ENCODE measurements at places on chromosomes 7 and 10.

GRCh38 chr7:2105280-2105679 lies 127.5 kb downstream of the MAD1L1 start:
- no peak for DNase-seq

DNA sequence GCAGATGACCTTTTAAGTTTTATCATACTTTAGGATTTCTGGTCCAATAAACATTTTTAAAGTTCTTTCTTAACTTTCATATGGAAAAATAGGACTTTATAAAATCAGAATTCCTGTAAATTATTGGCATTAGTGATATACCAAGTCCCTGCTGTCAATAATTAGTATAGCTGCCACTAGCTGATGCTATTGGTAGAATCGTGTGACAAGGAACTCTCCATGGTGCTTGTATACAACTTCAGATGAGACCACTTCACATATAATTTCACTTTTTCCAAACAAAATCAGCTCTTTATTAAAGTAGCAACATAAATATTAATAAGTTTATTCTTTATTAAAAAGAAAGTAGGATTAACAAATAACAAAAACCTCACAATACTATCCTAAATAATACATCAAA lies 49.9 kb downstream of the ZNF800 start:
- no peak for DNase-seq

DNA sequence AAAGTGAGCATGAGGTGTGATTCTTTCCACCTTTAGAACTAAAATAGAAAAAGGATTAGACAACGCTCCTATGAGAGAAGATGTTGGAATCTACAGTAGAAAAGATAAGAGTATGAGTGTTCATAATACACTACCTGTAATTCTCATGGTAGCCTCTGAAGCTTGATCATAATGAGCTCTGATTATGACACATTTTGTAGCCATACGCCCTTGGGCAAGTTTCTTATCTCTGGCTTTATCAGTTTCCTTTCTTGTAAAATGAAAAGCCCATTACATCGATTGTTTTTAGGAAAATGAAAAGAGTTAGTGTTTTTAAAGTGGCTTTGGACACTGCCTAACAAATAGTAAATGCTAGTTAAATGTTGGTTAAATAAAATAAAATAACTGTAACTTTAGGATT lies 22.4 kb upstream of the PRSS58 start:
- DNase-seq: no peak

DNA sequence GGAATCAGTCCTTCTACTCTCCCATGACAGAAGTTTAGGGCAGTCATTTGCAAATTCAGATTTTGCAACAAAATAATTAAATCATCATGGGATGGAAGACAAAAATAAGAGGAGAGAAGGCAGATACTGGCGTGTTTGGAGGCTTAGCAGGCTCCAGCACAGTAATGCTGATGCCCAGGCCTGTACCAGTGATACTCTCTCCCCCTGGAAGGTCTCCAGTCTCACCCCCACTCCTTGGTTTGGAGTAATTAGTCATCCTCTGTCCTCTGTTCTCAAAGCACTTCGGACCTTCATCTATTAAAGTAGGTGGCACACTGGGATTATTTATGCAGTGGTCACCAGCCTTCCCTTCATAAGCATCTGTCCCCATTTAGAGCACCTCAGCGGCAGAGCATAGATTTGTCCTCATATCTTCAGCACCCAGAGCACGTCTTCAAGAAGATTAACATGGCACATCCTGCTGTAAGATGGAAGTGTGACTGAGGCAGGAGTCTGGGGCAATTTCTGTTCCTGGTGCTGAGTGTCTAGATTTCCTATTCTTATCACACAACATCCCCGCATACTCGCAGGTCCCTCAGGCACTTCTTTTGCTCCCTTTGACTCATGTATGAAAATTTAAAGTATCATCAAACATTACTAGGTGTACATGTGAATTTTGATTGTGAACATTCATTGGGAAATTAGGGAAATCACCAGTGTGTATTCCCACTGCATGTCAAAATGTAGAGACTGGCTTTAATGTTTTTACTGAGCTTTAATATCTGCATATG lies 31.3 kb upstream of the TRIL start:
- DNase-seq: no peak

- no peak for DNase-seq
Measured at GRCh38 chr7:24307326-24307725, 23.3 kb downstream of the NPY start.

- no peak for DNase-seq
Measured at GRCh38 chr10:108360187-108360586, 1195.7 kb upstream of the SORCS1 start.

- no peak for DNase-seq
Measured at GRCh38 chr7:20456701-20457100, 126.0 kb downstream of the ITGB8 start.

DNA sequence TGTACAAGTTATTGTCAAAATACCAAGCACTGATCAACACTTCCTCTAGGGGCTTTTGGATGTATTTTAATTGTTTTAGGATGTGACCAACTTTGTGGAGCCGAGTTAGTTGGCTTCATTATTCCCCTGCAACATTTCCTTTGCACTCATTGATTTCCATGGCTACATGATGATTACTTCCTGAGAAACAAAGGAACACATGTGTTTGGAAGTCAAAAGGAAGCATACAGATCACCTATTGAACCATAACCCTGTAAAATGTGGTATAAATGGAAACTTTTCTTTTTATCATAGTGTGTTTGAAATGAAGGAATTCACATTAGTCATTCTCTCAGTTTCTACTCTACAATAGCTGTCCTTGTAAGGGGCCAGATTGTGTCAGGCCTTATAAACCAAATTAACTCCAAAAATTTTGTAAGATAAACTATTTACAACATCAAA lies 32.2 kb upstream of the EXOC6 start:
- DNase-seq: no peak

- DNase-seq: no peak
Measured at GRCh38 chr10:132104471-132105301, 38.9 kb downstream of the JAKMIP3 start.

DNA sequence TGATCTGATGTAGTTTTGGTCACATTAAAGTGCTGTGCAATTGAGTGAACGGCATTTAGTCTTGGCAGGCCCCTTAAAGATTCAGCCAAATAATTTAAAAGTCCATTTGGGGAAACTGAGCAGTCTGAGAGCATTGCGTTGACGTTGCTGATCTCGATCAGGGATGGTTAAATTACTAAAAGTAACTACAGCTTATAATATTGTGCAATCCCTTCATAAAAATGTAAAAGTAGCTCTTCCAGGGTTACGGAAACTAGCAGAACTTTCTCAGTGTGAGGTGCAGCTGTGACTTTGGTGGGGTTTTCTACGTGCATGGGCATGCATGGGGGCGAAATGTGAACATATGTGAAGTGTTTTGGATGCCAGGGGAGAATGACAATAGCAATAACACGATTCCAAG lies 184.5 kb upstream of the RNF32 start:
- DNase-seq: no peak

GRCh38 chr7:150361807-150362621 lies 6.6 kb upstream of the REPIN1 start:
- no peak for DNase-seq

GRCh38 chr10:73493781-73494180 lies 2.0 kb downstream of the PPP3CB start:
- no peak for DNase-seq

- no peak for DNase-seq
Measured at GRCh38 chr7:47572939-47573757, 8.8 kb downstream of the TNS3 start.

- DNase-seq: no peak
Measured at GRCh38 chr7:122166740-122167139, 22.7 kb upstream of the AASS start.

GRCh38 chr10:99456207-99456930 lies 25.9 kb upstream of the GOT1 start:
- DNase-seq: no peak

DNA sequence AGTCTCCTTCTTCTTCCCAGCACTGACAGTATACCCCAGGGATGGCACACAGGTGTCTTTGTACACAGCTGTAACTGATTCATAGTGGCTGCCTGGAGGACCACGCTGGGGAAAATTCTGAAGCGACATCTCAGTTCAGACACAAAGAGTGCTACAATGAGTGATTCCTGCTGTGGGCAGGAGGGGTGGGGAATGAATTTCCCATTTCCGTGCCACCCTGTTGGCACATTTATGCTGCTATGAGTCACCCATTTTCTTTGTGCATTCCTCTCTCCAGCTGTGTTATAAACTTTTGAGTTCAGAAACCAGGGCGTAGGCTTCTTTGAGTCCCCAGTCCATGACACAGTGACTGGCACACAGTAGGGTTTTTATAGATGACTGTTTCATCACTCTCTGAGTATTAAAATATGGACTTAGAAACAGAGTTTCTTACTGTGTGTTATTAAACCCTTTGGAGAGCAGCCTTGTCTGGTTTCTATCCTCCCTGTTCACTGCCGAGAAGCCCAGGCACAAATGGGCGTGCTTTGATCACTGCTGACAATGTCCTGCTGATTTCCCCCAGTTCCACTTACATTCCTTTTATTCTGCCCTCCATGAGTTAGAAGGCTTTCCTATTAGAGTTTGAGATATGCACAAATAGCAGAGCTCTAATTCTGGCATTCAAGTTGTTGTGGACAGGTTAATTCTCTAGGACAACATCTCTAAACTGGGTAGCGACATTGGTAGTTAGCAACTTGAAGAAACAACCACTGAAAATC lies 24.0 kb upstream of the NPS start:
- DNase-seq: no peak

DNA sequence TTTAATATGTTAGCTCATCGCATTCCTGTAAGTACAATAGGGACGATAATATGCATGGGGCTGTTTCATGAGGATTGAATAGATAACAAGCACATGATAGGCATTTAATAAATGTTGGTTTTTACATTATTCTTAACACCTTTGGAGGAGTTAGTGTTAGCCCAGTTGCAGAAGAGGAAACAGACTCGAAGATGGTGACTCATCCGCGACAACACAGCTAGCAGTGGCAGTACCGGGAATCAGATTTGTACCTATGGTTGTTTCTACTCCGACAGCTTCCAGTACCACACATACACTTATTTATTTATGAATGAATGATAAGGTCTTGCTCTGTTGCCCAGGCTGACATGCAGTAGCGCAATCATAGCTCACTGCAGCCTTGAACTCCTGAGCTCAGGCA lies 2.9 kb downstream of the LRMDA start:
- no peak for DNase-seq

GRCh38 chr7:26653430-26654399 lies 210.7 kb downstream of the SKAP2 start:
- no peak for DNase-seq

- no peak for DNase-seq
Measured at GRCh38 chr7:82264783-82265305, 178.7 kb downstream of the CACNA2D1 start.

DNA sequence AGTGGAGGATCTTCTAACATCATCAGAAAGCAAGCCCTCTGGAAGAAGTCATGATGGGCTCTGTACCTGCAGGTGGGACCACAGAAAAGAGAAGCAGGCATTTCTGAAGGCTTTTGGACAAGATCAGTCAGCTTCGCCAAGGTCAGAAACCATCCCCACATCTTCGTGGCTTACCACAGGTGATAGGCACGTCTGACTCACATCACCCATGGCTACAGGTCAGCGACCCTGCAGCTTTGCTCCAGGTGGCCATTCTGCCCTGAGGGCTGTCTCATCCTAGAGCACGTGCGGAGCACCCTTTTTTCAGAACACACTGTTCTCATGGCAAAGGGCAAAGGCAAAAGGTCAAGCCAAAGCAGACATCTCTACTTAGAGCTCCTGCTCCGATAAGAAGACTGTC lies 518.9 kb upstream of the ADARB2 start:
- no peak for DNase-seq

- DNase-seq: no peak
Measured at GRCh38 chr10:4836416-4836969, 10.5 kb downstream of the AKR1E2 start.

DNA sequence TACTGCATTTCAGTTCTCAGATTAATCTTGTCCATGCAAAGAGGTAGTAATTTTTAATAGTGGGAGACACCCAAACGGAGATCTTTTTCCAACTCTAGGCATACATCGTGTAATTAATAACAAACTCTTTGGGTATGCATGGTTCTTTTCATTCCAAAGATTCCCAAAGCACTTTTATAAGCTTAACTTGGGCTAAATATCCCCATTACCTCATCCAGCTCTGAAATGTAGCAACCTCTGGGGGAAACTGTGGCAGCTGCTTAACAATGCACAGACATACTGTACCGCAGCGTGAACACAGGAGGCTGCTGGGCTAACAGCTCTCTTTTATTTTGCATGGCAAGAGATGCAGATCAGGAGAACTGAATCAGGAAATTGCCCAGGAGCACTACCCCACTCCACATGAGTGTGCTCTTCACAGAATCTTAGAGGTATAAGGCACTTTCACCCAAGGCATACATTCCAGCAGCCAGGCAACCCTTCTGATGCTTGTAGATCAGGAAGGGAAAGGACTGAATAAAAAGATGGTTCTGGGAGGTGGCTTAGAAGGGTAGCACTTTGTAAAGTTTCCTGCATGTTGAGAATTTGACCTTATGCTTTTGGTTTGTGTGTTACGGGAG lies 114.4 kb upstream of the GLI3 start:
- DNase-seq: no peak

DNA sequence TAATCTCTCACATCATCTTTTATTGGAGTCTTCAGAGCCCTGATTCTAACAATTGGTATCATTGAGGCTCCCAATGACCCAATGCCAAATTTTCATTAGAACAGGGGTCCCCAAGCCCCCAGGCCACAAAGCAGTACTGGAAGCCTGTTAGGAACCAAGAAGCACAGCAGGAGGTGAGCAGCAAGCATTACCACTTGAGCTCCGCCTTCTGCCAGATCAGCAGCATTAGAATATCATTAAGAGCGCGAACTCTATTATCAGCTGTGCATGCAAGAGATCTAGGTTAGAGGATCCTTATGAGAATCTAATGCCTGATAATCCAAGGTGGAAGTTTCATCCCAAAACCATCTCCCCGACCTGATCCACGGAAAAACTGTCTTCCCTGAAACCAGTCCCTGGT lies 23.1 kb downstream of the KIF5B start:
- DNase-seq: no peak

DNA sequence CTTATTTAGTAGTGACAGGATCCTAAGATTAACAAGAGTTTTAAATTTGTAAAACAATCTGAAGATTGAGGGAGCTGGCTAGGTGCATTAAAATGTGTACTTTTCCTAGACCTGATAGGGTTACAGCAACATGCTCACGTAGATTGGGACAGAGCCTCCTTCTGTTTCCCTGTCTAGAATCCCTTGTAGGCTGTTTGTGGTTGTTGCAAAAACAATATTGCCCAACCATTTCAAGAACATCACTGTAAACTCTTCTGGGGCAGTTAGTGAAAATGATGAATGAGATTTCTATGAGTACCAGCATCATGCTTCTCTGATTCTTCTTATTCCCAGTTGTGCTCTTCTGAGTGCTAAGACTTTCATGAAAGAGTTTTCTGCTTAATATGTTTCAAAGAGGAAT lies 14.7 kb upstream of the CPED1 start:
- DNase-seq: no peak

Measured in stimulated activated CD8-positive, alpha-beta memory T cell treated with anti-CD3 and anti-CD28 coated beads, Interleukin-4, amount 100 ng/mL, for 1 hour (primary cell).